ENCODE measurements at places on chromosomes 7 and 10.

- DNase-seq: peak; percentile 95
Observed at GRCh38 chr7:74206589-74207120, 3.2 kb upstream of the LAT2 start.

DNA sequence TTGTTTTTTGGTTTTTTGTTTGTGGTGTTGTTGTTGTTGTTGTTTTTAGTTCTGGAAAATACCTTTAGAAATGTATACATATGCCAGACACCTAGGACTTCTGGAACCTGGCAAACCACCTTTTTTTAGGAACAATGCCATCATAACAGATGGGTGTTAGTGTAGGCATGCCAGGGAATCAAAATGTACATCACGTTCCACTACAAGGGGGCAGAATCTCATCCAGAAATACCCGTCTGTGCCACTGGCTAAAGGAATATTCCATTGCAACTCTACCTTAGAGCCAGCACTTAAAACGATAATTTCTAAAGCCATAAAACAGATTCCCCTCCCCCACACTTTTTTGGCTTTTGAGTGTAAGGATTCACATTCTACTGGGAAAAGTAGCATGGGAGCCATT lies 239.8 kb downstream of the ETV1 start:
- DNase-seq: no peak

GRCh38 chr7:102215256-102215655 lies 71.4 kb upstream of the SH2B2 start:
- DNase-seq: no peak

DNA sequence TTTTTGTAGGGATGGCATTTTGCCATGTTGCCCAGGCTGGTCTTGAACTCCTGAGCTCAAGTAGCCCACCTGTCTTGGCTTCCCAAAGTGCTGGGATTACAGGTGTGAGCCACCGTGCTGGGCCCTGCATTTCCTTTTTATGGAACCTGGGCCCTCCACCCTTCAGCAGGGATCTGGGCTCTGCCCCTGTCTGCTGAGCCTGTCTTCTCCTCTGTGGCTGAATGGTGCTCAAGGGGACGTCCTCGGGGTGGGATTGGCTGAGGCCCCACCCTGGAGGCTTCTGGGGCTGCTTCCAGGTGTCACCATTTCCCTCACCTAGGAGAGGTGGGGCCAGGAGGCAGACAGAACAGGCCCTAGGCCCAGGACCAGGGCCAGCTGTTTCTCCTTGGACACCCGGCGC lies 18.4 kb downstream of the FAM241B start:
- no peak for DNase-seq

DNA sequence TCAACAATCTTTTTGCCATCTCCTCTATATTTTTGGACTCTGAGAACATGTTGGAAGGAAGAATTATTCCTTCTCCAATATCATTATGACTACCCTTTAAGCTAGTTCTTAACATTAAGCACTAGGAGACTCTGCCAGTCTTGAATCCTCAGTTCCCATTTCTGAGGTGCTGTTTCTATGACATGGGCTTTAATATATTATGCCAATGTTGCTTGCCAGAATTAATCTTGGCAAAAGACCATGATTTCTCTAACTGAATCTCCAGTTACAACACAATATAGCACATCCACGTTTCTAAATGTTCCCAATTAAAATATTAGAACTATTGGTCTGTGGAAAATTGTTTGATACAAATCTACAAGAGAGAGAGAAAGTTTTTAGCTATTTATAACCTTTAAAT lies 250.0 kb downstream of the HGF start:
- DNase-seq: no peak

GRCh38 chr10:73910401-73910763 lies 550 bp upstream of the PLAU start:
- DNase-seq: no peak

GRCh38 chr7:158113321-158114025 lies 474.1 kb downstream of the PTPRN2 start:
- no peak for DNase-seq
